ENCODE measurements at places on chromosomes 12 and 14. TPM values are rescaled to one million over a fixed set of nuclear protein-coding genes. Genes with fewer than 3 reads are reported as not detected.
A peak's percentile ranks its signal among the peaks of the same experiment; 100 is the strongest.

- DNase-seq, result no peak
Measured at GRCh38 chr12:50841716-50842531, 802 bp upstream of the TMPRSS12 start.

DNA sequence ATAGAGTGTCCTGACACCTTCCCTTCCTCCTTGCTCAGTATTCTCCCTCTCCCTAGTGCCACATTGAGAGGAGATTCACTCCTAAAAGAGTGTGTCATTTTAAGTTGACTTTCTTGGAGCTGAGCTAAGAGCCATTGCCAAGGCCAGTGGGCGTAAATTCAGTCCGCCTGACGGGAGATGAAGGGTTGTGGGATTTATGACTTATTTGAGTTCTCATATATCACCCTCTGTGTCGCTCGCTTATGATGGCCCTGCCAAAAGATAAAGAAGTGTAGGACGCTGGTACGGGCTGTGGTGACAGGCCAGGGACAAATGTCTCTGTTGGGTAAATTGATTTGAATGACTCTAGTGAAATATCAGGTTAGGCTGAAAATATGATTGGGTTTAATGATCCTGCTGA is 867.4 kb downstream of the NRXN3 start:
- DNase-seq, result no peak

- DNase-seq, result peak; percentile 85
Measured at GRCh38 chr14:55430024-55430690, 10.3 kb downstream of the TBPL2 start.

GRCh38 chr14:90467501-90467900 is 70.7 kb downstream of the CALM1 start:
- no peak for DNase-seq

GRCh38 chr14:72524295-72524629 is 369.6 kb downstream of the DPF3 start:
- no peak for DNase-seq

DNA sequence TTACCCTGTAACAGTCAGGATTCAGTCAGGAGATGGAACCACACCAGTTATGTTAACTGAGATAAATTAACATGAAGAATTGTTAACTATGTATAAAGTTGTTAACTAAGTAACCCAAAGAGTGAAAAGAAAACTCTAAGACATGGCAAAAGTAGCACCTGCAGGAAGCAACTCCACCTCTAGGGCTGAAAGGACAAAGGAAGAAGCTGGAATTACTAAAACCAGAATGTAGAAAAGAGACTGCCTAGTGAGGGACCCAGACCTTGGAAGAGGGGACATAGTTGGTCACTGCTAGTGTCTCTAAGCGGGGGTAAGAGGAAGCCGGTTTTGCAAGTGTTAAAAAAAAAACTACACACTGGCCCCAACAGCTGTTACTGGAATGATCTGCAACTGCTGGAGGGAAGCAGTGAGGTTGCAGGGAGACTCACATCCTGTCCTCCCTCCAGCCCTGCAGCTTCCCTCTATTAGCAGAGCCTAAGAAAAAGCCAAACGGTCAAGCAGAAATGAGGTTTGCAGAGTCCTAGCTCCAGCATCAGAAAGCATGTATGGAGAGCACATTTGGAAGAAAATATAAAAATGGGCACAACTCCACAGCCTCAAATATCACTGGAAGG is 39.8 kb downstream of the GPR135 start:
- peak; percentile 39 for DNase-seq

The WDHD1 gene
- total RNA-seq, result 9.0 TPM

The RIC8B gene
- 15.1 TPM for total RNA-seq
